ENCODE measurements at places on chromosomes 7 and 10. TPM values are rescaled to one million over a fixed set of nuclear protein-coding genes. Genes with fewer than 3 reads are reported as not detected.

The ZNF727 gene
- total RNA-seq: 19.0 TPM

DNA sequence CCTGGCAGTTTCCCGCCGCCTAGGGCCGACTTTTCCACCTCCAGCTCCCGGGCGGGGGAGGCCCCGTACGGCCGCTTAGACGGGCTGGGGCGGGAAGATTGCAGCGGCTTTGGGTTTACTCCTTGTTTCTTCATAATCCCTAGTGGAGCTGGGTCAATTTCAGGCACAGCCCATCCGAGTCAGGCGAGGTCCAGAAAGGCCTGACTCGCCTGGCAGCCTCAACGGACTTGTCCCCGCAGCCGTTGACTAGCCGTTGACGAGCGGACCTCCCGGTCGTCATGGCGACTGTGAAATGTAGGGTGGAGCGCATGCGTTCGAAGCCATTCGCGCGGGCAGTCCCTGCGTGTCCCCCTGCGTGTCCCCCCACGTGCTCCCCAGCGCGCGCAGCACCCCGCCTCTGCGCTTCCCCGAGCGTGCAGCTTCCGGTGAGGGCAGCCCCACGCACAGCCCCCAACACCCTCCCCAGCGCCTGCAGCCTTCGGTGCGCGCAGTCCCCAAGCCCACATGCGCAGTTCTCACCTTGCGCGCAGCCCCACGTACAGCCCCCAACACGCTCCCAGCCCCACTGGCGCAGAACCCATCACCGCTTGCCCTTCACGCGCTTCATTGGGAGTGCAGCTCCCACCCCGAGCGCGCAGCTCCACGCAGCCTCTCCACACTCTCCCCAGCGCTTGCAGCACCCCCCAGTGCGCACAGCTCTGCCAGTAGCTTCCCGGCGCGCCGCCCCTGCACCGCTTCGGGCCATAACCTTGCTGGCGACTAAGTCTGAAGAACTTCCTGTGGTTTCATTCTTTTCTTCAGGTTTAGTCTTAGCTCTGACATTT is 67.8 kb downstream of the TBX20 start:
- no peaks in the 10 kb centered on the region for H3K36me3 ChIP-seq
- H3K27ac ChIP-seq: no peak overlapping the region
- no peaks in the 10 kb centered on the region for H3K4me1 ChIP-seq

The OR2A42 gene
- 0.15 TPM for total RNA-seq

DNA sequence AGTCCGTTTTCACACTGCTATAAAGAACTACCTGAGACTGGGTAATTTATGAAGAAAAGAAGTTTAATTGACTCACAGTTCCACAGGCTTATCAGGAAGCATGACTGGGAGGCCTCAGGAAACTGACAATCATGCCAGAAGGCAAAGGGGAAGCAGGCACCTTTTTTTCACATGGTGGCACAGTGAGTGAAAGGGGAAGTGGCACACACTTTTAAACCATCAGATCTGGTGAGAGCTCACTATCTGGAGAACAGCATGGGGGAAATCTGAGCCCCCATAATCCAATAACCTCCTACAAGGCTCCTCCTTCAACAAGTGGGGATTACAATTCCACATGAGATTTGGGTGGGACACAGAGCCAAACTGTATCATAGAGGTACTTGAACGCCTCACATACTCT is 30.0 kb downstream of the AGR3 start:
- DNase-seq: no peak
- H3K27me3 ChIP-seq: no peaks in the 10 kb centered on the region
- no peak overlapping the region for H3K27ac ChIP-seq
- H3K36me3 ChIP-seq: no peaks in the 10 kb centered on the region
- no peak overlapping the region for H3K4me3 ChIP-seq
- H3K4me1 ChIP-seq: no peaks in the 10 kb centered on the region

The GPR158 gene
- total RNA-seq: not detected

The NPTX2 gene
- total RNA-seq: 1.5 TPM

The GAD2 gene
- total RNA-seq: not detected

The SFXN3 gene
- total RNA-seq: 75.7 TPM

DNA sequence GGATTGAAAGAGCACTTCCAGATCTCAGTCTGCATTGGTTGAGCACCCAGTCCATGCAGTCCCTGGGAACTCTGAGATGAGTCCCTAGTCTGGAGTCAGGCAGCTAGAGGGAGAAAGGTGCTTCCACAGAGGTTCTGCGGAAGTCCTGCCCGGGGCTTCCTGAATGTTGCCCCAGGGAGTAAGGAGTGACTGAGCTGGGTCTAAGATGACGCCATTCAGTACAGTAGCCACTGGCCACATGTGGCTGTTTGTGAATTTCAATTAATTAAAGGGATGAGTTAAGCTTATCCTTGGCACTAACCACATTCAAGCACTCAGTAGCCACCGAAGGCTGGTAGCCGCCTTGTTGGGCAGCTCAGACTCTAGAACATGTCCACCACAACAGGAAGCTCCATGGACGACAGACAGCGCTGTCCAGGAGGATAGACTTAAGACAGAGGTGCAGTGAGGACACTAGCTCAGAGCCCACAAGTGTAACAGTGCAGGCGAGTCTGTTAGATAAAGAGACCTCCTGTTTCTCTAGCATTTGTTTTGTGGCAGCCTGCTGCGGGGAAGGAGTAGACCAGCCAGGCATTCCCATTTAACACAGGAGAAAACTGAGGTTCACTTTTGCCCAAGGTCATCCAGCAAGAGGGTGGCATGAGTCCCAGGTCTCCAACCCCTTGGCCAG is 101.6 kb upstream of the PPIF start:
- H3K36me3 ChIP-seq: no peaks in the 10 kb centered on the region
- DNase-seq: no peak
- no peaks in the 10 kb centered on the region for H3K27me3 ChIP-seq
- peak overlapping the region; percentile 26 for H3K4me3 ChIP-seq
- peaks cover 35% of the 10 kb centered on the region for H3K4me1 ChIP-seq
- H3K27ac ChIP-seq: peak overlapping the region; percentile 84

DNA sequence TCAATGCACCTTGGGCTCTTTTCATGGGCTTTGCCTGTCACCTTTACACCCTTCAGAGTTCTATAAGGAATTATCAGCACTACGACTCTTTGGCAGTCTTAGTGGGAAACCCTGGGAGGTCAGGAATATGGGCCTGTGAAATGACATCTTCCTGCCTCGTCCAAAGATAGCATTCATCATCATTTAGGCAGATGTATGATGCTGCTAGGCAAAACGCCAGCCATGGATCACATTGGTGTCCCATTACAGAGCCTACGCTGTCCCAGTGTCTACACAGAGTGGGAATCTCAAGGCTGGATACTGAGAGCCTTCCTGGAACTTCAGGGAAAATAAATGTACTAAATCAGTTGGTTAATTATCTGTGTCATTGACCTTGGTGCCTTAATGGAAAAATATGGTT is 259.4 kb upstream of the CELF2 start:
- no peaks in the 10 kb centered on the region for H3K4me1 ChIP-seq
- no peak overlapping the region for H3K27ac ChIP-seq
- no peak overlapping the region for H3K4me3 ChIP-seq
- no peaks in the 10 kb centered on the region for H3K36me3 ChIP-seq
- no peaks in the 10 kb centered on the region for H3K27me3 ChIP-seq
